Left renal cortex interstitium (tissue), 4 donors: ENCODE measurements at places on chromosomes 6 and 20.

- DNase-seq, result no peak
Observed at GRCh38 chr20:4141291-4142240, 126.2 kb upstream of the RNF24 start.

GRCh38 chr20:54727490-54727889 lies 252.1 kb downstream of the DOK5 start:
- DNase-seq, result no peak

- no peak for DNase-seq
Observed at GRCh38 chr20:37651932-37652331, 41.9 kb upstream of the CTNNBL1 start.

- DNase-seq, result peak; percentile 62
Observed at GRCh38 chr6:14129575-14129974, 12.0 kb downstream of the CD83 start.

DNA sequence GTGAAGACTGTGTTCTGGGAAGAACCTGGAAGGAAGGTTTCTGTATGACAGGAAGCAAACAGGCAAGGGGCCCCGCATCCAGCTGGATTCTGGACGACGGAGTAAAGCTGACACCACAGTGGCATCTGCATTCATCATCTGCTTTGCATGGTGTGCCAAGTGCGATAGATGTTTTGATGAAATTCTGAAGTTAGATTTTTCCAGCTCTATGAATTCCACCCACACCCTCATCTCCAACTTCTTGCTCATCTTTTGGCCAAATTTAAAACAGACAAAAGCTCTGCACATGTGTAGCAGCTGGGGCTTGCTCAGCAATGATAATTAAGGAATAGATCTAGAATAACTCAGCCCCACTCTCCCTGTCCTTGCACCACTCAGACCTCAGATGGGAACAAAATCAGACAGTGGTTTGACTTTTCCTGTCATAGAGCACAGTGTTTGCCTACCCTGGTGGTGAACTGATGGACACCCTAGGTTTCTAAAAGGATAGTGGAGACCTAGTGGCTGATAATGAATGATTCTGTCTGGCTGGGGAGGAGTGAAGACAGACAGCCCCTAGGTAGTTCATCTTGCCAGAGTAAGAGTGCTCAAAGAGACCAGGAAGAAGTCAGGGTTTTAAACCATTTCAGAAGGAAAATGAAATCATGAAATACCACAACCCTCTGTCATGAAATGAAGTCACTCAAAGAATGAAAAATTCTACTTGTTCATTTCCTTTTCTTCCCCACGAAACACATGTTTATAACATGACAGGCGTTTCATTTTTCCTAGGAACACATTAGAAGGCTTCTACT lies 85.8 kb downstream of the BCAS1 start:
- no peak for DNase-seq

- DNase-seq, result no peak
Observed at GRCh38 chr20:25220021-25220730, 24.7 kb downstream of the ENTPD6 start.

GRCh38 chr20:22949331-22950109 lies 85.6 kb upstream of the SSTR4 start:
- DNase-seq, result no peak
